ENCODE measurements at places on chromosomes 5 and 9. TPM values are rescaled to one million over a fixed set of nuclear protein-coding genes. Genes with fewer than 3 reads are reported as not detected.

DNA sequence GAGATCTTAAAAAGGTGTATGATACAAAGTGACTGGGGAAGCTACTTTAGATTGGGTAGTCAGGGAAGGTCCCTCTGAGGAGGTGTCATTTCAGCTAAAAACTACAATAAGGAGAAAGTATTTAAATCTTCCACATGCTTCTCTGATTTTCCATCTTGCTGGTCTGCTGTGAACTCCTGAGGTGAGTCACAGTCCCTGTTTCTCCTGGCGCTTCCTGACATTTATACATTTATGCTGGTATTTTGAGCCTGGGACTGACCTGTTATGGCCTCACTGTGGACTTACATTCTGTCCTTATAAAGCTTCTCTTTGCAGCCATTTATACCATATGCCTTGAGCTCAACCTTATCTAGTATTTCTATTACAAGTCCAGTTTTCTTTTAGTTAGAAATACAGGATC, 95.1 kb downstream of the MED27 start:
- no peak overlapping the region for H3K27ac ChIP-seq
- no peaks in the 10 kb centered on the region for H3K36me3 ChIP-seq
- no peaks in the 10 kb centered on the region for H3K27me3 ChIP-seq
- no peak for DNase-seq

DNA sequence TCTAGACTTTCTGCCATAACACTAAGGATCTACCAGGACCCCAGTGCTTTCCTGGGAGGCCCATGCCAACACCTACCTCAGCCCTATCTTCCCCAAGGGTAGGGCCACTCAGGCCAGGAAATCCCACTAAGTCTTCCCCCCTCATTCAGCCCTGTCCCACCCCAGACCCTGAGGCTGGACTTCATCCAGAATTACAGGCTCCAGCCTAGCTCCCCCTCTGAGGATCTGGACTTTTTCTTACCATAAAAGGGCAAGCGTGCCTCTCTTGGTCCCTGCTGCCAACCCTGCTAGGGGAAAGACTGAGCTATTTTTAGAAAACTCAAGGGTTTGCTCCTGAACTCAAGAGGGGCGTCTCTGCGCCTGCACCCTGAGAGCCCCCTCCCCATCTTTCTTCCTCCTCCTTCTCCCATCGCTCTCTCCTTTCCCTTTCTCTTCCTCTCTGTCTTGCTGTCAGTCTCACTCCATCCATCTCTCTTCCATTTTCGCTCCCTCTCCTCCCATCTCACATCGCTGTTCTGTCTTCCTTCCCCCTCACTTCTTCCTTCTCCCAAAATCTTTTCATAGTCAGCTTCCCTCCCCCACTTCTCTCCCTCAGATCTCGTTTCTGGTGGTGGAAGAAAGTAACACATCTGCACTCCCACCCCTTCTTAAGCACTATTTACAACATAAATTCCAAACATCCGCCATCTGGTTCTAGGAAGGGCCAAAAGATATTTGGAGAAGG, 38.1 kb upstream of the IL17B start:
- DNase-seq = no peak
- no peaks in the 10 kb centered on the region for H3K27me3 ChIP-seq
- no peaks in the 10 kb centered on the region for H3K36me3 ChIP-seq
- peaks cover 2% of the 10 kb centered on the region for H3K4me1 ChIP-seq

DNA sequence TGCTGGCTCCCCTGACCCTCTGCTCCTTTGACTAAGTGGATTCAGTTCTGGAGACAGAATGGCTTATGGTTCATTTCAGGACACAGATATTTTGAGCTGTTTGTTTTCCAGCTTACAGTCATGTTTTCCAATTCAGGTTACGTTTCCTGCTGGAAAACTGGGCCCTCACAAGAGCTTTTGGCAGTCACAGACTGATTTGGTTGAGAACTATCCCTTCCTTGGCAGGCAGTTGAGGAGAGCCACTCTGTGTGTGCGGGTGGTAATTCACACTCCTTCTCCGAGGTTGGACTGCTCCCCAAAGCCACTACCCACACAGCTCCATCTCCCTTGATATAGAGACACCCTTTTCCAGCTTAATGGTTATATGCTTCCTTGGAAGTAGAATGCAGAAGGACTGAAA, 534.5 kb downstream of the TMEM38B start:
- H3K36me3 ChIP-seq = no peaks in the 10 kb centered on the region
- no peaks in the 10 kb centered on the region for H3K27me3 ChIP-seq
- H3K4me1 ChIP-seq = no peaks in the 10 kb centered on the region
- no peak overlapping the region for H3K27ac ChIP-seq
- DNase-seq = no peak

IRX2 gene
- not detected for total RNA-seq

- H3K27me3 ChIP-seq = no peaks in the 10 kb centered on the region
- no peak for DNase-seq
- H3K36me3 ChIP-seq = no peaks in the 10 kb centered on the region
- no peak overlapping the region for H3K27ac ChIP-seq
- no peaks in the 10 kb centered on the region for H3K4me1 ChIP-seq
Measured at GRCh38 chr5:37875051-37875787, 35.4 kb upstream of the GDNF start.

GRCh38 chr5:170159101-170159698, 53.5 kb downstream of the FOXI1 start:
- no peaks in the 10 kb centered on the region for H3K36me3 ChIP-seq
- H3K27ac ChIP-seq = no peak overlapping the region
- no peaks in the 10 kb centered on the region for H3K4me1 ChIP-seq
